ENCODE measurements at places on chromosomes 4 and X.

DNA sequence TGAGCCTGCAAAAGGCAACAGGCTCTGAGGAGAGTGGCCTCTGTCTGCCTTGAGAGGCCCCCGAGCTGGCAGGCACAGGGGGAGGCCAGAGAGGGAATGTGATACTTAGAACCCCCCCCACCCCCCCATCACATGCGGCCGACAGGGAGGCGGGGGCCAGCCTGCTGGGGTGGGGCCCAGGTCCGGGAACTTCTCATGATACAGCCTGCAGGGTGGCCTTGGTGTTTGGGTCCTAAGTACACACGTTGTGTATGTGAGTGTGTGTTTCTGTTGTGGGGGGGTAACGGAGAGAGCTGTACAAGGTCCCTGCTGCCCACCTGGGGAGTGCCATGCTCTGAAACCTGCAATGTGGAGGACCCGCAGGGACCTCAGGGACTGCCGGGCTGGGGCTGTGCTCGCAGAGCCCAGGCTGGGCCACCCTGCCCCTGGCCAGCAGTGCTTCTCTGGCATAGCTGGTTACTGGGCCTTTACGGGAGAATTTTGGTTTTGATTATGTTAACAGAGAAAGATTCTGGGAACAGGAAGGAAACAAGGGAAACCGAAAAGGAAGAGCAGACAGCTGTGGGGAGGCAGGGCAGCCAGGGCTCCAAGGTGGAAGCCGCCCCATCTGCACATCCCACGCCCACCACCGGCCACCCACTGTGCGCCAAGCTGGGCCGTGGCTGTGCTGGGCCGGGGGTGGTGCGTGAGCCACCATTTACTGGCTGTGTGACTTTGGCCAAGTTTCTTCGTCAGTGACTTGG, 19.9 kb downstream of the SH3BP2 start:
- no peak for DNase-seq

GRCh38 chr4:77010841-77011354, 61.3 kb downstream of the SEPTIN11 start:
- DNase-seq: no peak

- no peak for DNase-seq
These were observed 79.2 kb downstream of the TRIML1 start for GRCh38 chr4:188218392-188218791.

DNA sequence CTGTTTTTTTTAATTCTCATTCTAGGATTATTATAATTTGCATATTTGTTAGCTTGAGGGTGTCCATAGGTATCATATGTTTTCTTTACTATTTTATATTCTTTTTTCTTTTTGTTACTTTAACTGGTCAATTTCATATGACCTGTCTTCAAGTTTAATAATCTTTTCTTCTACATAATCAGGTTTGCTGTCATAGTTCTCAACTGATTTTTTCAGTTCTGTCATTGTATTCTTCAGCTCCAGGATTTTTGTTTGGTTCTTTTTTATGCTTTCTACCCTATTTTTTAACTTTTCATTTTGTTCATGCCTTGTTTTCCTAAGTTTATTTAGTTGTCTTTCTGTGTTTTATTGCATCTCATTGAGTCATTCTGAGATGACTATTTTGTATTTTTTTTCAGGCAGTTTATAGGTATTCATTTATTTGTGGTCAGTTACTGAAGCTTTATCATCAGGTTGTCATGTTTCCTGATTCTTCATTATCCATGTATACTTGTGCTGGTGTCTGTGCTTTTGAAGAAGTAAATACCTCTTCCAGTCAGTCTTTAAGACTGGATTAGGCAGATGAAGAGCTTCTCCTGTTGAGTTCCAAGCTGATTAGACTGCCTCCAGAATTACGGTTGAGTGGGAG, 220.3 kb upstream of the VEGFC start:
- no peak for DNase-seq

GRCh38 chr4:88621763-88622327, 29.6 kb downstream of the HERC3 start:
- DNase-seq: no peak

GRCh38 chrX:51837921-51838320, 55.5 kb upstream of the MAGED1 start:
- no peak for DNase-seq

GRCh38 chrX:129115104-129115503, 408.2 kb downstream of the SMARCA1 start:
- DNase-seq: no peak

DNA sequence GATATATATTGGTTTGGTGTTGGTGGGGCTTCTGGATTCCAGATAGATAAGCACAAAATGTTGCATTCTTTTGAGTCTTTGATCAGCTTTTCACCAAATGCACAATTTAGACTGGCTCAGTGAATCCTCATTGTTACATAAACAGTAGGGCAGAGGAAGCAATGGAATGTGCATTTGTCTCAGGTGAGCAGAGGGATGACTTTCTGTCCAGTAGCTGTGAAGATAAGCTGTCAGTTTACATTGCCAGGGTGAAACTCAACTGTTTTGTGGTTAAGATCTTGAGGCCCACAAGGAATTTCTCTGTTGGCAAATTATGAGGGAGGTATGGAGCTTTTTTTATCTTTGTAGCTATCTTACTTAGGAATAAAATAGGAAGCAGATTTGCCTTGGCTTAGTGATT, 168.0 kb downstream of the GALNTL6 start:
- no peak for DNase-seq

DNA sequence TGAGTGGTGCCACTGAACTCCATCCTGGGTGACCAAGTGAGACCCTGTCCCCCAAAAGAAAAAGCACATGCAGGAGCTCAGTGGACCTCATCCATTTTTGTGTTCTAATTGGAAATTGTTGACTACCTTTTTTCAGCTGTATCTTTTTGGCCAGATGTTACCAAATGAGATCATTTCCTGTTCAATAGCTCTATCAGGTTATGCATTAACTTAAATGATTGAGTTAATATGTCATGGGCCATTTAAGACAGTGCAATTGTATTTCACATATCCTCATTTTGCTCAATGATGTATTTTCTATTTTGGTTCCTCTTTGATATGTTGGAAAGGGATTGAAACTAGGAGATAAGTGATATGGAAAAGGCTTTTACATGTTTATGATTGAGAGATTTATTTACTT, 26.2 kb upstream of the RHOH start:
- no peak for DNase-seq

DNA sequence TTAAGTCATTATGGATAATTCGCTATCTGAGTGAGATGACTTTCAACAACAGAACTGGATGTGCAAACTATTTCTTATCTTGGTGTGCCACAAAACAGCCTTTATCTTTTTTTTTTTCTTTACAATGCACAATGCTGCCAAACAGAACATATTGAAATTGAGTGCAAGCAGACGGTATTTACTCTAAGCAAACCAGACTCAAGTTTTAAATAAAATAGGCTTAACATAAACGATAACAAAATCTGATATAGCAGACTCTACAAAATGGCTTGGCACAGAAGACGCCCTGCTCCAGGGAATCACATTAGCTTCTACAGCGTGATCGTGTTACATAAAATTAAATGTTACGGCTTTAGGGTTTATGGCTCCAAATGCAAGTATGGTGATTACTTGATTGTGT, 9.6 kb upstream of the STK32B start:
- DNase-seq: no peak

DNA sequence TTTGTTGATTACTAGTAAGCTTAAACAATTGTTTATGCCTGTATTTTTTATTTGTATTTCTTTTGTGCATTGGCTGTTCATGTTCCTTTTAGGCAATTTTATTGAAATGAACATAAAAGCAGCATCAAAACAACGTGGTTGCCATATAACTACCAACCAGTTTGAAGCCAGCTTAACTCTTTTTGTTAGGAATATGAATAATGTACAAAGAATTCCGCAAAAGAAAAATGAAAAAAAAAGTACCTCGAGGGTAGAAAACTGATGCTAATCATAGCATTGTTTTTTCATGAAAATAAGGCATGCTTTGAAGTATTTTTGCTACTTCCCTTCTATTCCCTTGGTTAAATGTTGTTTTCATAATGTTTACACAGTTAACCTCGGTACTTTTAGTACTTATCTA, 1024.0 kb upstream of the SLIT2 start:
- DNase-seq: no peak

DNA sequence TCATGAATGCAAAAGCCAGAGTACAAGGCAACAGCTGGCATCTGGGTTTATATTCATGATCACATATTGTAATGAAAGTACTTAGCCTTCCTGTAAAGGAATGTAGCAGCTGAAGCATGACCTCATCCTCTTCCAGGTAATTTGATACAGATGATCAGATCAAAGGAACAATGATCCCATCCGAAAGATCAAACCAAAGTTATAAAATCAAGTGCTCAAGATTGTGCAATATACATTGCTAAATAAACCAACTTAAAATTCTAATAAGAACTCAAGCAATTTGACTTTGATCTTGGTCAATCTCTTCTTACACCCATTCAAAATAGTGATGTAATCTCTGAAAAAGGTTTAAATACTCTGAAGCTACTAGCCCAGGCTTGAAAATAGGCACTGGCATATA, 113.1 kb upstream of the INPP4B start:
- no peak for DNase-seq

GRCh38 chrX:120242813-120243212, 7.8 kb upstream of the ZBTB33 start:
- no peak for DNase-seq

- DNase-seq: no peak
These were observed 124.8 kb downstream of the ATG4A start for GRCh38 chrX:108216405-108216804.

- DNase-seq: no peak
These were observed 163.2 kb upstream of the FAM9B start for GRCh38 chrX:9196961-9197640.

GRCh38 chr4:85399270-85399669, 75.7 kb upstream of the ARHGAP24 start:
- no peak for DNase-seq

- no peak for DNase-seq
These were observed 20.8 kb upstream of the LIMCH1 start for GRCh38 chr4:41517121-41517520.

GRCh38 chrX:68175562-68175961, 257.7 kb downstream of the OPHN1 start:
- DNase-seq: no peak

GRCh38 chrX:49838374-49838773, 9.3 kb downstream of the PAGE4 start:
- DNase-seq: no peak

GRCh38 chr4:183920512-183920911, 15.4 kb downstream of the STOX2 start:
- DNase-seq: no peak

- DNase-seq: no peak
These were observed 97.0 kb upstream of the STIM2 start for GRCh38 chr4:26763648-26764047.

DNA sequence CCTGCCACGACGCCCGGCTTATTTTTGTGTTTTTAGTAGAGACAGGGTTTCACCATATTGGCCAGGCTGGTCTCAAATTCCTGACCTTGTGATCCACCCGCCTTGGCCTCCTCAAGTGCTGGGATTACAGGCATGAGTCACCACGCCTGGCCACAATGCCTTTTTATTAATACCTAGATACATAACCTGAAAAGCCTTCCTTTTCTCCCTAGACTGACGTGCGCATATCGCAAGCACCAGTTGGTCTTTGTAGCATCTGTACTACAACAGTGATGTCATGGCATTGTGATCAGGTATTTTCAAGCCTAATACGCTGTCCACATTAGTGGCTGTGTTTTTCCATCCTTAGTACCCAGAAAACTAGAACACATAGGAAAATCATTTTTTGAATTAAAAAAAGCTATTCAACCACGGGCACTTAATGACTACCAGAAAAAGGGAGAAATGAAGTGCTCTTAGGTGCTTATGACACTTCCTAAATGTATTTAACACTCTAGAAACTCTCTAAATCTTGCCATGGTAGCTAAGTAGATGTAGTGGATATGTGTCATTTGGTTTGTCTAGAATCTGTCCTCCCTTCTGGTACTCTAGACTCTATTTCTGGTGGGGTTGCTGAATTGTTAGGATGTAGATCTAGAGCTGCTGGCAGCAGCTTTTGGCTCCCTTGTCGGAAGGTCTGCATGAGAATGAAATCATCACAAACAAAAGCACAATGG, 707.8 kb downstream of the STIM2 start:
- no peak for DNase-seq

DNA sequence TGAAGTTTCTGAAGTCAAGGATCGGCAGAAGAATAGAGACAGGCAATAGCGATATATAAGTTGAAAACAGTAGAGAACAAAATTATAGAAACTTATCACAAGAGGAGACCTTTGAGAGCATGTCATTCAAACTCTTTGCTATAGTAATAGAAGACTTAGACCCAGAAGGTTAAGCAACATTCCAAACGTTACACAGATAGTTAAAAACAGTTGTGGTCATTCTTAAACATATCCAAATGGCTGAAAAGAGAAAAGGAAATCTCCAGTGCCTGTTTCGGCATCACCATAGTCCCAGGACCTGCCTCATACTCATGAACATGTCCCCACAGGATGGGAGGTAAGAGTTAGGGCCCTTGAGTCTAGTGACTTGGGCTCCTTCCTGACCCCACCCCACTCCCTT, 258.1 kb upstream of the NOCT start:
- no peak for DNase-seq

DNA sequence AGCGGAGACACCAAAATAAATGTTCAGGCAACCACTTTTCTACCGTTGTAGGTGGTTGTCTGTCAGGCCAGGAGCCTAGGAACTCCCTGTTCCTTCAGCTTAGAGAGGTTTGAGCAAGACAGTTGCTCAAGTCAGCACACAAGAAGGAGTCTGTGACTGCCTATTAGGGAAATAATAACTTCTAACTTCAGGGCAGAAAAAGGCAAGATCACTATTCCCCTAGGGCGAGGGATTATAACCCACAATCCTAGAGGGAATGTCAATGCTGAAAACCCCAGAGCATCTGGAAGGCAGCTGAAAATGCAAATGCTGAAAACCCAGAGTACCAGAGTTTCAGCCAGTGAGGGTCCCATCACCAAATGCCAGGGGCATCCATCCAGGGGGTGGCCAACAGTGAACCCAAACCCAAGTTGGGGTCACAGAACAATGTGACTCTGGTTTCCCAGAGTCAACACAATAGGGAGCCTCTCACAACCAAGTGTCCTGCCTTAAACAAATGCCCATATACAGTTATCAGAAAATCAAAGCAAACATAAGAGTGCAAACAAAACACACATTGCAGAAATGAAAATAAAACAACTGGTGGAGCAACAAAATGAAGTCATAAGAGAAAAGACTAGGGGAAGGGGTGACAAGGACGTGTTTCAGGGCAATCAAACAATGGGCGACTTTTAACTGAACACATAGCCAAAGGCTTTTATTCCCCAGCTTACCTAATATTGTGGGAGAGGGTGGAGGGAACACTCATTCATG, 27.6 kb downstream of the MORF4L2 start:
- DNase-seq: no peak

GRCh38 chr4:83606898-83607297, 71.0 kb downstream of the GPAT3 start:
- no peak for DNase-seq

All from amygdala (tissue), 56 donors.